ENCODE measurements at places on chromosomes 5 and 9. TPM values are rescaled to one million over a fixed set of nuclear protein-coding genes. Genes with fewer than 3 reads are reported as not detected.

DBH gene
- total RNA-seq = 0.23 TPM

C1QTNF3 gene
- total RNA-seq = 4.5 TPM

GRCh38 chr9:136015656-136016571, 54.7 kb upstream of the UBAC1 start:
- peaks cover 49% of the 10 kb centered on the region for H3K36me3 ChIP-seq
- H3K27ac ChIP-seq = no peak overlapping the region
- H3K27me3 ChIP-seq = no peaks in the 10 kb centered on the region
- peak; percentile 50 for DNase-seq
- H3K4me3 ChIP-seq = no peak overlapping the region

GRCh38 chr5:117131876-117132275, 557.3 kb upstream of the SEMA6A start:
- no peak overlapping the region for H3K27ac ChIP-seq
- DNase-seq = no peak
- H3K27me3 ChIP-seq = no peaks in the 10 kb centered on the region
- H3K4me1 ChIP-seq = no peaks in the 10 kb centered on the region

DNA sequence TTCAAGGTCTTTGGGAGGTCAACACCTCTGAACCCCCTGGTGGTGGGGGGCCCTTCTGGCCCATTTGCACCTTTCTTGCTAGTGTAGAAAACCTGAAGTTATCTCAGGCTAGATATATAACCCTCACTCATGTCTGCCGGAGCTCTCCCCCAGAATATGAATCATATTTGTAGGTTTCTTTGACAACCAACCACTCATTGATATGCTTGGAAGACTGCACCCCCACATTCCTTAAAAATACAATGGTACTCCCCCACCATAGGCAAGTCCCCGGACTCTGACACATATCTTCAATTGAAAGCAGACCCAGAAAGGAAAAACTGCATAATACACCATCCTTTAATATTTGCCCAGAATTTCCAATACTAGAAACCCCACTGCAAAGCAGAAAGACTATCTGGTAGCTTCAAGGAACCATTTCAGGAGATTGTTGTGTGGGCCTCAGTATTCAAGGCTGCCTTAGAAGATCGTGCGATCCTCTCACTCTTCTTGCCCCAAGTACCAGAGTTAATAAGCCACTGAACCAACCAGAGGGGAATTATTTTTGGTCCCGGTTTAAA, 978 bp upstream of the UBE2B start:
- peak overlapping the region; percentile 92 for H3K4me3 ChIP-seq
- H3K4me1 ChIP-seq = peaks cover 52% of the 10 kb centered on the region
- DNase-seq = no peak
- H3K27me3 ChIP-seq = no peaks in the 10 kb centered on the region
- H3K27ac ChIP-seq = peak overlapping the region; percentile 99
